Stimulated activated CD8-positive, alpha-beta memory T cell treated with anti-CD3 and anti-CD28 coated beads, Interleukin-7, amount 100 ng/mL, for 1 hour (primary cell): ENCODE measurements at places on chromosomes 7 and 10.

- DNase-seq: no peak
Measured at GRCh38 chr10:3971713-3972112, 186.7 kb upstream of the KLF6 start.

- DNase-seq: no peak
Measured at GRCh38 chr7:135929722-135930141, 47.4 kb downstream of the MTPN start.

DNA sequence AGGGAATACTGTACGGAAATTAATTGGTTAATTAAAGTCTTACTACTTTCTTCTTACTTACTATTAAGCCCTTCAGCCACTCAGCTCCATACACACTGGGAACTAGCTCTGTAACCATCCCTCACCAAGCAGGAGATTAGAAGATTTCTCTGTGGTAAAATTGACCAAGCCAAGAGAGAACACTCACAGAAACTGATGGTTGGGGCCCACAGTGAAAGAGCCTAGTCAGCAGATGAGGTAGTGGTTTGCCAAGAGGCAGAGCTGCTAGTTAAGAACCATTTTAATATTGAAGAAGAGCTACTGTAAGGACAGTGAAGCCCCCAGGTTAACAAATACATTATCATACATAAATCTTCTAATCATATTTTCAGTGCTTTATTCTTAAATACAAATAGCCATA lies 21.8 kb upstream of the C10orf53 start:
- DNase-seq: no peak

DNA sequence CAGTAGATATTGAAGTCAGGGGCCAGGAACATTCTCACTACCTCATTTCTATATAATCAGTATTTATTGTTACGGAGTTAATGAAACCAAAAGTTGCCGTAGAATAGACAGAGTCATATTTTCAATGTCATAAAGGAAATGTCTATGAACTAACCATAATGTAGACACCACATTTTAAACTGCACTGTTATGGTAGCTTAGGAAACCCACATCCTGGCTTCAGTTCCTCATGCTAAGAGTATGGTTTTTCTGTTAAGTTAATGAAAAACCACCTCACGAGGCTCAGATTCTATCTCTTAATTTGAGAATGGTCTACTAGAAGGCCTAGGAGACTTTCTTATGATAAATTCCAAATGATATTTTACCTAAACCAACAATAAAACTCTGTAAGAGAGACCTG lies 166.5 kb downstream of the TMEM26 start:
- no peak for DNase-seq

DNA sequence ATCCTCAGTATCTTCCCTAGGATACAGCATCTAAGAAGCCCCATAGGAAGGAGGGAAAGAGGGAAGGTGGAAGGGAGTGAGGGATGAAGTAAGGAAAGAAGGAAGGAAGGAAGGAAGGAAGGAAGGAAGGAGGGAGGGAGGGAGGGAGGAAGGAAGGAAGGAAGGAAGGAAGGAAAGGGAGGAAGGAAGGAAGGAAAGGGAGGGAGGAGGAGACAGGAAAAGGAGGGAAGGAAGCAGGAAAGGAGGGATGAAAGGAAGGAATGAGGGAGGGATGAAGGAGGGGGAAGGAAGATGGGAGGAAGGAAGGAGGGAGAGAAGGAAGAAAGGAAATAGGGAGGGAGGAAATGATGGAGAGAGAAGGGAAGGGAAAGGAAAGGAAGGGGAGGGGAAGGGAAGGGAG lies 455.6 kb upstream of the ZMIZ1 start:
- no peak for DNase-seq

DNA sequence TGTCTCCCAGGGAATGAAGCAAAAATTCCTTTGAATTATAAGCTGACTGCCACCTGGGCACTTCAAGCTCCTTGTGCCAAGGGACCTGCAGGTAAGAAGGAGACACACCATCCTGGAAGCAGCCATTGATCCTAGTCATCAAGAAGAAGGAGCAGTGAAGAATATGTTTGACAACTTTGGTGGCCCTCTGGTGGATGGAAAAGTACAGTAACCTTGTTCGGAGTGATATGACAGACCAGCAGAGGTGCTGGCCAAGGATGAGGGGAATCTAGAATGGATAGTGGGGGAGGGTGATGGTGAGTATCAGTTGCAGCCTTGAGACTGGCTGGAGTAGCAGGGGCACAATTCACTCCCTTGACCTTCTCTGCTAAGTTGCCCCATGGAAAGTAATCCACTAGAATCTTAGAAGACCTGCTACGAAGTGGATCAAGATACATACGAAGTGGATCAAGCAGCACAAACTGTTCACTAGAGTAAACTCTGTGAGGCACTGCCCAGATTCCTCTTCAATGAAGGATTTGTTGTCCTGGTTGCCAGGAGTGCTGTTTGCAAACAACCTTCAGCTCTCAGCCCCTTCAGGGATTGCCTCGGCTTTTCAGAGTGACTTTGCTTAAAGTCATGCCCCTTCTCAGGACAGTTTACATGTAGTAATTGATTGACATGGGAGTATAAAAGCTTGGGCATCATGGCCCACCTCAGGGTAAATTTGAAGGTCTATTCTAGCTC lies 44.8 kb upstream of the ORC5 start:
- no peak for DNase-seq

DNA sequence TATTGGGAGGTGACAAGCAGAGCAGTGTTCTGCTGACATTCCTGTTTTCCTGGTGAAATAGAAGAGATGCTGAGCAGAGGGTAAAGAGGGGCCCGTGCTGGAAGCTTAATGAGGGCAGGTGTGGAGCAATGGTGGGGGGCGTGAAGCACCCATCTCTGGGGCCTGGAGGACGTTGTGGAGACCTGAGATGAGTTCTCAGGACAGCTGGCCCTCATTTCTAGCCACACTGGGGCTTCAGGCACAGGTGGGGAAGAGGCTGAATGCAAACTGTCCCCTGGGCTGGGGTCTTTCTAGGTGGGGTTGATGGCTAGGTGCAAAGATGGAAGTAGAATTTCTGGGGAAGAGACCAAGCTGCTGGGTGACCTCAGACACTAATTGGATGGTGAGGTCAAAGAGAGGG lies 274.2 kb upstream of the TCERG1L start:
- DNase-seq: no peak

GRCh38 chr7:129898502-129899160 lies 54.1 kb downstream of the UBE2H start:
- DNase-seq: no peak

DNA sequence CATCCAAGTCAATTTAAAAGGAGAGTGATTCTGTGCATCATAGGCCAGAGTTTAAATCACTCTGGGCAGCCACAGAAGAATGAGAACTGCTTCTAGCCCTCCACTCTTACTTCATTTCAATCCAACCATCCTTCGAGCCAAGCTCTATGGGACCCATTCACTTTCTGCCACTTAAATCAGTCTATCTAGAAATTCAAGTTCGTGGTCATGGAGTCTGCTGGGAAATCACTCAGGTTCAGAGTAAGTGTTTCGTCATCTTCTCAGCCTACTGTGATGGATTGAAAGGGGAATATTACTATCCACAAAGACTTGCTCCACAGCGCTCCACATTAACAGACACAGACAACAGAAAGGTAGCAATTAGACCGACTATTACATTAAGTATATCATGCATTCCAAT lies 4.6 kb downstream of the DCLRE1C start:
- no peak for DNase-seq

GRCh38 chr10:72659694-72660093 lies 32.2 kb upstream of the MCU start:
- no peak for DNase-seq

DNA sequence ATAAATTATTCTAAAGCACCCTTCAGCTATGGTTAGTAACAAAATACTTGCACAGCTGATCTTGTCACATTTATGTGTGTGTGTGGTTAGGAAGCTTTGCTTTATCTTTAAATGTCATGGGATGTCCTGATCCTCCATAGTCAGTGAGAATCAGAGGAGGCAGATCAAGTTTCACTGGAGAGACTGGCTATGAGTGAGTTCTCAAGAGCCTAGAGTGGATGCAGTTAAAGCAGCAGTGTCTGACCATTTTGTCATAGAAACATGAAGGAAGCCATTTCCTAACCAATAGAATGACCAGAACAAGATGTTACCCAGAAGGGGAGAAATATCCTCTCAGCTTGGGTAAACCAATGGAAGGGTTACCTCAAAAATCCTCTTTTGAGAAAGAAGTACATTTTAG lies 207.2 kb upstream of the DKK1 start:
- DNase-seq: no peak

DNA sequence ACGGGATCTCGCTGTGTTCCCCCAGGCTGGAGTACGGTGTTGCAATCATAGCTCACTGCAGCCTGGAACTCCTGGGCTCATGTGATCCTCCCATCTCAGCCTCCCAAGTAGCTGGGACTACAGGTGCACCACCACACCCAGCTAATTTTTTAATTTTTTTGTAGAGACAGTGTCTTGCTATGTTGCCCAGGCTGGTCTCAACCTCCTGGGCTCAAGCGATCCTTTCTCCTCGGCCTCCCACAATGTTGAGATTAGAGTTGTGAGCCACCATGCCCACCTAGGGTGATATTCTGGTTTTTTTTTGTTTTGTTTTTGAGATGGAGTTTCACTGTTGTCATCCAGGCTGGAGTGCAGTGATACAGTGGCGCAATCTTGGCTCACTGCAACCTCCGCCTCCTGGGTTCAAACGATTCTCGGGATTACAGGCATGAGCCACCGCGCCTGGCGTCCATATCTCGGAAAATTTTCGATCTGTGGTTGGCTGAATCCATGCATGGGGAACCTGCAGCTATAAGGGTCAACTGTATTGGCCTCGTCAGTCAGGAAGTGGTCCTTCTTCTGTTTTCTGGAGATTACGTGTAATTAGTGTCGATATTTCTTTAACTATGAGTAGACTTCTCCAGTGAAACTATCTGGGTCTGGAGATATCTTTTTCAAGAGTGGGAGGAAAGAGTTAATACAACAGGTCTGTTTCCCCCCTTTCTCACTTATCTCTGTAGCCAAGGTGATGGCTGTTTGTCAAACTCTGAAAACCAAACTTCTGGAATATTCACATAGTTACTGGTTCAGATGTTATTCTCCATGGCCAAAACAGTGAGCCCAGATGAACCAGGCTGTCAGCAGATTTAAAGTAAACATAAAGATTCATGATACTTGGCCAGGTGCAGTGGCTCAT lies 21.0 kb upstream of the FIS1 start:
- no peak for DNase-seq

- DNase-seq: no peak
Measured at GRCh38 chr7:127477295-127478023, 85.0 kb upstream of the ZNF800 start.

DNA sequence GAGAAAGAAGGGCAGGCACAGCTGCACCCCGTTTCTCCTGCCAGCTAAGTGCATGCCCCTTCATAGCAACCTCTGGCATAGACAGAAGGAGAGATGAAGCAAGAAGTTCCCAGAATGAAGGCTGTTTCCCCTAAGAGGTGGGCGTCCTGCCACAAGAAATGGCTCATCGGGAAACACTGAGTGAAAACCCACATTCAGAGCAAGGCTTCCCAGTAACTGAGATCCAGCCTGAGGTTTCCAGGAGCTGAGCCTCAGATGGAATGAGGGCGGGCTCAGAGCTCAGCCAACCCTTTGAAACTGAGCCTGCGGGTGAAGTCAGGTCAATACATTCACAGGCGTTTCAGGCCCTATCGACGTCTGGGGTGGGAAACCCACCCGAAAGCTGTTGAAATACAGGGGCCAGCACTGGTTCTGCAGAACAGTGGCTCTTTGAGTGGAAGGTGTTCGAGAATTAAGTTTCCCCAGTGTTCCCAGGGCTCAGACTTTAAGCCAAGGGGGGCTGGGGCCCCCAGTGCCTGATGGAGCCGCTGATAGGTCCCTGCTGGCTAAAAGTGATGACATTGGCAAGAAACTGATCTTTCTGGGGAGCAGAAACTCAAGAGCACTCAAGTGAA lies 510.2 kb downstream of the RPS24 start:
- DNase-seq: no peak

DNA sequence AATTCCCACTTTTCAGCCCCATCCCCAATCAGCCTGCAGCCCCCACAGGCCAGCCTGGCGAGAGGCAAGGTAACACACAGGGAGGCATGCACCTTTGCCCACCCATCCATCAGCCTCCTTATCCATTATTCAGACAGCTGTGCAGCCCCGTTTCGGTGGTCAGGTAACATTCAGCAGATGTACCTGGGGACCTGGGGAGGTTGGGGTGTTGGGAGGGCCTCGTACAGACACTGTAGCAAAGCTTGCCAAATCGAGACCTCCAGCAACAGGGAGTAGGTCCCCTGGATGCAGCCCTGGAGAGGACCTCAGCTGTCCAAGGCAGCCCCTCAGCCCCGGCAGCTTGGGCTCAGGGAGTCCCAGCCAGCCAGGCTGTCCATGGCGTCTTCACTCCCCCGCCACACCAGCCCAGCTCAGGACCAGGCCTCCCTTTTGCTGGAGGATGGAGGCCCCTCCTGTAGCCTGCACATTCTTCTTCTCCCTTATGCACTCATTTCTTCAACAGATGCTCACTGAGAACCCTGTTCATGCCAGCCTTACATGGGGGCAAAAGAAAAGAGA lies 8.5 kb upstream of the DRGX start:
- DNase-seq: no peak
